Mesothelial cell of epicardium (in vitro differentiated cells): ENCODE measurements at places on chromosomes 5 and 9. TPM values are rescaled to one million over a fixed set of nuclear protein-coding genes. Genes with fewer than 3 reads are reported as not detected.

The FIBCD1 gene
- 1.5 to 2.2 TPM (median 1.8 TPM) in 3 replicates for total RNA-seq

The NMUR2 gene
- 1.7 to 1.9 TPM (median 1.8 TPM) in 3 replicates for total RNA-seq

The PCDHB15 gene
- 2.2 to 2.4 TPM (median 2.3 TPM) in 3 replicates for total RNA-seq

DNA sequence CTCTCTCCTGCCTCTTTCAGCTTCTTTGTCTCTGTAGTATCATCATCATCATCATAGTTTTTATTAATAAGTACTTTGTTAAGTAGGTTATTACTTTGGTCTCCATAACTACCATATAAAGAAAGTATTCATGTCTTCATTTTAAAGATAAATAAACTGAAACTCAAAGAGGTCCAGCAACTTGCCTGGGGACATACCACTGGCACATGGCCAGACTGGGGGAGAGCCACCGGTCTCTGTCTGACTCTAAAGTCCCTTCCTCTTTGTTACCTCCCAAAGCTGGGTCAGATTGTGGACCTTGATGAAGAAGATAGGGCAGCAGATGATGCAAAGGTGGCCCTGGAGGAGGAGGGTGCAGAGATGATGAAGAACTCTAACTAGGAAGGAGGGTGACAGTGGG, 8.5 kb downstream of the CDX1 start:
- no peak for DNase-seq
- H3K36me3 ChIP-seq: no peaks in the 10 kb centered on the region
- peaks cover 10% of the 10 kb centered on the region for H3K27me3 ChIP-seq
- H3K27ac ChIP-seq: no peak overlapping the region
- H3K4me1 ChIP-seq: peaks cover 15% of the 10 kb centered on the region
- no peak overlapping the region for H3K4me3 ChIP-seq

GRCh38 chr5:83253720-83254119, 176.4 kb downstream of the XRCC4 start:
- no peaks in the 10 kb centered on the region for H3K36me3 ChIP-seq
- DNase-seq: no peak
- no peak overlapping the region for H3K27ac ChIP-seq
- H3K4me1 ChIP-seq: peaks cover 41% of the 10 kb centered on the region

- H3K4me3 ChIP-seq: no peak overlapping the region
- H3K27me3 ChIP-seq: no peaks in the 10 kb centered on the region
These were observed 410.9 kb downstream of the BNC2 start for GRCh38 chr9:16459421-16460148.

DNA sequence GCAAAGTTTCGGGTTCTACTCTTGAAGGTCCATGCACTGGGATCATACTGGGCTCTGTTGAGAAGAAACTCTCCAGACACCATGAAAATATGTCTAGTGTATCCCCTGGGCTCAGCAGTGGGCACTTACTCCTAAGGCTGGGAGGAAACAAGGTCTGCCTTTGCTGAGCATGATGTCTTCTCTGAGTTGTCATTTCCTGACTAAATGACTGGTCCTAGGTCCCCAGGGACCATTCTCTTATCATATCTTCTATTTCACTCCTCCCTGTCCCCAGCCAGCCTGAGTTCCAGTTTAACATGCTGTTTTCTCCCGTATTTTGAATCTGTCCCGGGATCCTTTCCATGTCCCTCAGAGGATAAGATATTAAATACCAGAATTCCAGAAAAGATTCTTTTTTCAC, 225.4 kb downstream of the MTRR start:
- no peak overlapping the region for H3K27ac ChIP-seq
- H3K4me1 ChIP-seq: peaks cover 6% of the 10 kb centered on the region
- no peak for DNase-seq
- H3K36me3 ChIP-seq: no peaks in the 10 kb centered on the region
- peaks cover 21% of the 10 kb centered on the region for H3K27me3 ChIP-seq

GRCh38 chr9:117616431-117616831, 87.8 kb upstream of the TLR4 start:
- H3K36me3 ChIP-seq: no peaks in the 10 kb centered on the region
- no peak overlapping the region for H3K4me3 ChIP-seq
- H3K4me1 ChIP-seq: no peaks in the 10 kb centered on the region
- peaks cover 13% of the 10 kb centered on the region for H3K27me3 ChIP-seq
- H3K27ac ChIP-seq: no peak overlapping the region

- H3K27ac ChIP-seq: no peak overlapping the region
- no peak for DNase-seq
- no peaks in the 10 kb centered on the region for H3K4me1 ChIP-seq
- H3K27me3 ChIP-seq: peaks cover 38% of the 10 kb centered on the region
- no peak overlapping the region for H3K4me3 ChIP-seq
- no peaks in the 10 kb centered on the region for H3K36me3 ChIP-seq
These were observed 106.0 kb upstream of the KIF2A start for GRCh38 chr5:62199792-62200716.

DNA sequence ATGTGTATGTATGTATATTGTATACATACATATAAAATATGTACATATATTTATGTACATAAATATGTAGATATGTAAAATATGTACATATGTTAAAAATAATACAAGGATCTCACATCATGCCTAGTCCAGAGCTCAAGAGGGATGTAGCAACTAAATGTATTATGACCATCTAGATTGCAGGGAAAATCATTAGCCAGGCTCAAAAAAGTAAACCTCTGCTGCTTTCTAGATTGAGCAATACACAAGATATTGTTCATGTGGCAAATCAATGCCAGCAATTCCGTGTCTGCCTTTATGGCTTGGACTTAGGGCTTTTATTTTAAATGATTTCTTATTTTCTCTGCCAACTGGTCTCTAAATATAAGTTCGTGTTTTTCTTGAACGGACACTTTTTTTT, 65.2 kb downstream of the RAI14 start:
- no peak overlapping the region for H3K4me3 ChIP-seq
- no peak overlapping the region for H3K27ac ChIP-seq
- H3K4me1 ChIP-seq: peaks cover 27% of the 10 kb centered on the region

DNA sequence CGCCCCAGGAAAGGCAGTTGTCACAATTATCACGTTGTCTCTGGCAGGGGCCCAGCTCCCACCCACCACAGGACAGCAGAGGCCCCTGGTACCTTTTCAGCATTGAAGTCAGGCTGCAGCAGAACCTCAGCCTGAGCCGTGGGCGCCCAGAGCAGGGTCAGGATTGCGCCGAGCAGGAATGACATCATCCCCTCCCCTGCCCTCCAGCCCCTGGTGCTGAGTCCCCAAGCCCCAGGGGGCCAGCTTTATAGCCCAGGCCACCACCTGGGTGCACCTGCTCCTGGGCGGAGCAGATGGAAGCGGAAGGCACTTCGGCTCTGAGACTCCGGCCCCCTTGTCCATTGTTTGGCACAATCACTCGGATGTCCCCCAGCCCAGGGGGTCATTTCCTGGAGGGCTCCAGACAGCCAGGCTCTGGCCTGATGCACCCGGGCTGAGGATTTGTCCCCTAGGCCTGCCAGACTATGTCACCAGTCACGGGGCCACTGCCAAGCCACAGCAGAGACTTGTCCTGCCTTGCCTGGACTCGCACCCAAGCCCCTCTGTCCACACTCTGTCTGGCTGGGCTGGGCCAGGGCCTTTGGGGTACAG, at the start of gene LCN15:
TSS of gene LCN15 (minus strand) at position 218 of the 591 bp plus-strand sequence. CDS start at position 188, 30 bp downstream.
- no peak within 1 kb of the TSS for H3K4me3 ChIP-seq
- no peak within 1 kb of the TSS for H3K27ac ChIP-seq
- H3K4me1 ChIP-seq: peaks cover 7% of the 10 kb centered on the region
- no peak for DNase-seq
- peaks cover 13% of the 10 kb centered on the region for H3K27me3 ChIP-seq
- H3K36me3 ChIP-seq: no peaks in the 10 kb centered on the region

- H3K36me3 ChIP-seq: no peaks in the 10 kb centered on the region
- no peak overlapping the region for H3K27ac ChIP-seq
- no peaks in the 10 kb centered on the region for H3K27me3 ChIP-seq
These were observed 49.8 kb upstream of the NREP start for GRCh38 chr5:111806753-111807152.

DNA sequence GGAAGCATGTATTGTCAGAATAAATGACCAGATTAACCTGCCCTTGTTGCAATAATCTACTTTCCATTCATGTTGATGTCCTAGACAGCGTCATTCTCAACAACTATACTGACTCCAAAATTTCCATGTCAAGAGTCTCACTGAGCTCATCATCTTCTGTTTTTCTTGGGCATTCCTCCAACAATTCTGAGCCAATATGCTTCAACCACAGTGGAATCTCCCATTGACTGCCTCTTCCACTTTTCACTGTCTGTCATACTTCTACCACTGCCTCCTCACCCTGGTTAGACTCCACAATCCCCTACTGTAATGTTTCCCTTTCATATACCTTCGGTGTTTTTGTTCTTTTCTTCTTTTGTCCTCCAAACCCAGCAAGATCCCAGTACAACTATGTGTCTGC, 162.8 kb downstream of the TLE1 start:
- no peaks in the 10 kb centered on the region for H3K36me3 ChIP-seq
- peaks cover 5% of the 10 kb centered on the region for H3K4me1 ChIP-seq
- H3K27ac ChIP-seq: no peak overlapping the region
- peaks cover 6% of the 10 kb centered on the region for H3K27me3 ChIP-seq
- H3K4me3 ChIP-seq: no peak overlapping the region

DNA sequence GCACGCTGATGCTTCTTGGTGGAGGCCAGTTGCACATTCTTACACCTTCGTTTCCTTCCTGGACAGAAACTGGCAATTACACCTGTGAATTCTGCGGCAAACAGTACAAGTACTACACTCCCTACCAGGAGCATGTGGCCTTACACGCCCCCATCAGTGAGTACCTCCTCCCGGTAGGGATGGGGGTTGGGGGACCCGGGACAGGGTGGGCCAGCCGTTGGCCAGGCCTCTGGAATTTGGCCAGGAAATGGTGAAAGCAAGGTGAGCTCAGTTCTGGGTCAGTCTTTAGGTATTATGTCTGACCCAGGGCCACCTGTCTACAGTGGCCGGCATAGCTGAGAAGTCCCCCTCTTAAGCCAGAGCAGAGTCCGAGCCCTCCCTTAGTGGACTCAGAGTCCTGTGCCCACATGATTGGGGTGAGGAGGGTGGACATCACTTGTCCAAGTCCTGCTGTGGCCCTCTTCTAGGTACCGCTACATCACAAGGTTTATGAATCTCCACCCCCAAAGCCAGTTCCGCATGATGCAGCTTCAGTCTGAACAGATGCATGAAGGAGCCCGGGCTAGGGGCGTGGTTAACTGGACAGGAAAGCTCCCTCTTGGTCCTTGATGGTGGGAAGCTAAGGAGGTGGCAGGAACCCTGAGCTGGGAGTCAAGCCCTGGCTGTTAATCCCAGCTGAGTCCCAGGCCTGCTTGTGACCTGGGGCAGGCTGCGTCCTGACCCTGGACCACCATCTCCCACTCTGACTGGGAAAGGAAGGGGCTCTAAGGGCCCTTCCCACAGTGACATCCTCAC, 61.3 kb downstream of the AMBP start:
- H3K27ac ChIP-seq: no peak overlapping the region
- no peaks in the 10 kb centered on the region for H3K4me1 ChIP-seq

DNA sequence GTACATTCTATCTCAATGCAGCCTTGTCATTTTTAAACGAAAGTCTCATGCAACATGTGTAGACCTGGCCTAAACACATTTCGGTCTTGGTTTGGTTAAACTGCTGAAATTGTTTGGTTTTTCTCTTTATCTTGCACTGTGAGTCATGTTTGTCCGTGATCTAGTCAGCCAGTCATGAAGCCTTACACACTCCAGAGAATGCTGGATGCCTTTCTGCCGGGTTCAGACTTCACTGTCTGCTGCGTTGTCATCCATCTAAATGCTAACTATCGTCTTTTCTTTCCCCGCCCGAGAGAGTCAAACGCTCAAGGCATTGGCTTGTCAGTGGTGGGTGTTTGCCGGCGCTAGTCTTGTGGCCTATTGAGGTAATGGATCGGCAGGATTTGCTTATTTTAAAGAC, 1194.6 kb upstream of the WWC1 start:
- H3K27me3 ChIP-seq: no peaks in the 10 kb centered on the region
- no peaks in the 10 kb centered on the region for H3K4me1 ChIP-seq
- H3K36me3 ChIP-seq: no peaks in the 10 kb centered on the region

DNA sequence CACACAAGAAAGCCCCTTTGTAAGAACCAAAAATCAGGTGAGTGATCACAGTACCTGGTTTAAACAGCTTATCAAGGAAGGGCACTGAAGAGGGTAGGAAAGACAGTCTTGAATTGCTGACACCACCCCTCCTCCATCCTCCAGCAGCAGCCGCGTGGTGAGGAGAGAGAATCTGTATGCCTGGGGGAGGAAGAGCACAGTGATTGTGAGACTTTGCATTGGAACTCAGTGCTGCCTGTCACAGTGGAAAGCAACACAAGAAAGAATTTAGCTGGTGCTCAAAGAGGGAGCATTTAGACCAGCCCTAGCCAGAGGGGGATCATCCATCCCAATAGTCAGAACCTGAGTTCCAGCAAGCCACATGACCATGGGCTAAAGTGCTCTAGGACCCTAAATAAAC, 11.6 kb upstream of the STX17 start:
- H3K27me3 ChIP-seq: peaks cover 11% of the 10 kb centered on the region
- no peak overlapping the region for H3K4me3 ChIP-seq
- H3K4me1 ChIP-seq: peaks cover 1% of the 10 kb centered on the region
- no peak for DNase-seq
- no peaks in the 10 kb centered on the region for H3K36me3 ChIP-seq
